ENCODE measurements at places on chromosomes 11 and 22.

DNA sequence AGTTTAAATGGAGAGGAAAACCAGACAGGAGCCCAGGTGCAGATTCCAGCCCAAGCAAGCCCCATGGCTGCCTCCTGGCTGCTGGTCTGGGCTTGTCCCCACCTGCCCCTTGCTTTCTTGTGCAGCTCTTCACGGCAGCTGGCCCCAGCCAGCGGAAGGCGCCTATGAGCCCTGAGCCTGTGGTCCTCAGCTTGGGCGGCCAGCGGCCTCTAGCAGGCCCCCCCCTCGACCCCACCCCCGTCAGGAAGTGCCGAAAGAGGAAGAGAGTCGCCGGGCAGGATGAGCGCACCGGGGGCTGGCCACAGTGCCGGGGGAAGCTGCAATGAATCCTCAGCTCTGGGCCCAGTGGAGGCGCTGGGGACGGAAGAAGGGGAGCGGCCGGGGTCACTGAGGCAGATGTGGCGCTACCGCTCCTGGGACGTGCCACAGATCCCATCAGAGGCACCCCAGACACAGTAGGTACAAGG is 2.1 kb upstream of the DGKZ start:
- peak overlapping the region; percentile 88 for H3K27ac ChIP-seq
- peaks cover 58% of the 10 kb centered on the region for H3K4me1 ChIP-seq
- peak; percentile 55 for DNase-seq
- peak overlapping the region; percentile 83 for H3K4me3 ChIP-seq
- H3K36me3 ChIP-seq, result peaks cover 5% of the 10 kb centered on the region
- no peaks in the 10 kb centered on the region for H3K27me3 ChIP-seq

DNA sequence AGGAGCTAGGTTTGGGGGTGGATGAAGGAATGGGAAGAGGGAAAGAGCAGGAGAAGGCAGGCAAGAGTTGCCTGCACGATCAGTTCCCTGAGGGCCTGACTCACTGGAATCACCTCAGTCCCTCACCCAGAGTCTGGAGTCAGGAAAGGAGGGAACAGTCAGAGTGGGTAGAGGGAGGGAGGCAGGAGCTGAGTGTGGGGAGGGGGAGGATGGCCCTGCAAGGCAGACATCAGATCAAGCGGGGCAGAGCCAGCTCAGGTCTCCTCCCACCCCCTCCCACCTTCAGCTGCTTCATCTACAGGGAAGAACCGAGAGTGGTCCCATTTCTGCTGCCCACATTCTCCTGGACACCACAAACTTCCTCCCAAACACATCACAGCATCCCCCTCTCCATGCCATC is 58.9 kb downstream of the PDE2A start:
- no peak overlapping the region for H3K4me3 ChIP-seq
- DNase-seq, result no peak
- peaks cover 36% of the 10 kb centered on the region for H3K27me3 ChIP-seq
- H3K36me3 ChIP-seq, result no peaks in the 10 kb centered on the region
- H3K27ac ChIP-seq, result no peak overlapping the region
- peaks cover 12% of the 10 kb centered on the region for H3K4me1 ChIP-seq

DNA sequence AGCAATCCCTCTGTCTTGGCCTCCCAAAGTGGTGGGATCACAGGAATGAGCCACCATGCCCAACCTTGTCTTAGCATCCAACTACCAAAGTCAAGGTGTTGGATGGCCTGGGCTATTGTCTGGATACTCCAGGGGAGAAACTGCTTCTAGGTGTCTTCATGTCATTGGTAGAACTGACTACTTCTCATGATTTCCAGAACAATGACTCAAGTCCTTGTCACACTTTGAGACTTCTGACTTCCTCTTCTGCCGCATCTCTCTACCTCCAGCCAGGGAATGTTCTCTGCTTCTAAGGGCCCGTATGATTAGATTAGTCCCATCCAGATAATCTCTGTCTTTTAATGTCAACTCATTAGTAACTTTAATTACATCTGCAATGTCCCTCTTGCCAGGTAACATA is 30.6 kb downstream of the APOL6 start:
- peaks cover 16% of the 10 kb centered on the region for H3K36me3 ChIP-seq
- no peak for DNase-seq
- H3K4me3 ChIP-seq, result no peak overlapping the region
- H3K27ac ChIP-seq, result no peak overlapping the region

GRCh38 chr11:134050541-134051383 is 18.1 kb upstream of the JAM3 start:
- peak overlapping the region; percentile 52 for H3K4me3 ChIP-seq
- peaks cover 2% of the 10 kb centered on the region for H3K36me3 ChIP-seq
- no peak overlapping the region for H3K27ac ChIP-seq
- H3K27me3 ChIP-seq, result peaks cover 21% of the 10 kb centered on the region
- peaks cover 16% of the 10 kb centered on the region for H3K4me1 ChIP-seq

DNA sequence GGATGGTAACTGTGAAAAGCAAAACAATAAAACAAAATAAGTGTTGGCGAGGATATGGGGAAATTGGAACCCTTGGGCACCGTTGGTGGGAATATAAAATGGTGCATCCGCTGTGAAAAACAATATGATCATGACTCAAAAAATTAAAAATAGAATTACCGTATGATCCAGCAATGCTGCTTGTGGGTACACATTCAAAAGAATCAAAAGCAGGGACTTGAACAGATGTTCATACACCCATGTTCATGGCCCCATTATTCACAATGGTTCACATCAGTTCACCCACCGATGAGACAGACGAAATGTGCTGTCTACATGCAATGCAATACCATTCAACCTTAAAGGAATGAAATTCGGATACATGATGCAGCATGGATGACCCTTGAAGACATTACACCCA is 1.2 kb upstream of the DERL3 start:
- H3K4me3 ChIP-seq, result peak overlapping the region; percentile 76
- H3K36me3 ChIP-seq, result peaks cover 6% of the 10 kb centered on the region
- peak overlapping the region; percentile 53 for H3K27ac ChIP-seq

- H3K4me3 ChIP-seq, result no peak overlapping the region
- DNase-seq, result peak; percentile 17
- H3K27ac ChIP-seq, result no peak overlapping the region
Measured at GRCh38 chr11:64585150-64585549, 5.9 kb upstream of the SLC22A12 start.
